ENCODE measurements at places on chromosomes 7 and 10.

GRCh38 chr7:103729026-103729425 lies 260.4 kb downstream of the RELN start:
- no peak for DNase-seq

DNA sequence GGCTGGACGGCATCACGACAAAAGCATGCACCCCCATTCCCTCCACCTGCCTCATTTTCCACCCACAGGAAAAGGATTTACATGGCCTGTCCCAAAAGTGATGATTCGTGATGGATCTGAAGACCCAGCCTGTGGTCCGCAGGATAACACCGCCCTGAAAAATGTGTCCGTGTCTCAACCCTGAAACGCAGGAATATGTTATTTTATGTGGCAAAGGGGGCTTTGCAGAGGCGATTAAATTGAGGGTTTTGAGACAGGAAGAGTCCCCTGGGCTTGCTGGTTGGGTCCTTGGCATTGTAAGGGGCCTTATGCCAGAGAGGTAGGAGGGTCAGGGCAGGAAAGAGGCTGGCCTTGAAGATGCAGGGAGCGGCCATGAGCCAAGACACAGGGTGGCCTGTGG lies 80.2 kb upstream of the PPP2R2D start:
- DNase-seq, result no peak

- no peak for DNase-seq
Observed at GRCh38 chr10:75593692-75594556, 162.5 kb downstream of the LRMDA start.

DNA sequence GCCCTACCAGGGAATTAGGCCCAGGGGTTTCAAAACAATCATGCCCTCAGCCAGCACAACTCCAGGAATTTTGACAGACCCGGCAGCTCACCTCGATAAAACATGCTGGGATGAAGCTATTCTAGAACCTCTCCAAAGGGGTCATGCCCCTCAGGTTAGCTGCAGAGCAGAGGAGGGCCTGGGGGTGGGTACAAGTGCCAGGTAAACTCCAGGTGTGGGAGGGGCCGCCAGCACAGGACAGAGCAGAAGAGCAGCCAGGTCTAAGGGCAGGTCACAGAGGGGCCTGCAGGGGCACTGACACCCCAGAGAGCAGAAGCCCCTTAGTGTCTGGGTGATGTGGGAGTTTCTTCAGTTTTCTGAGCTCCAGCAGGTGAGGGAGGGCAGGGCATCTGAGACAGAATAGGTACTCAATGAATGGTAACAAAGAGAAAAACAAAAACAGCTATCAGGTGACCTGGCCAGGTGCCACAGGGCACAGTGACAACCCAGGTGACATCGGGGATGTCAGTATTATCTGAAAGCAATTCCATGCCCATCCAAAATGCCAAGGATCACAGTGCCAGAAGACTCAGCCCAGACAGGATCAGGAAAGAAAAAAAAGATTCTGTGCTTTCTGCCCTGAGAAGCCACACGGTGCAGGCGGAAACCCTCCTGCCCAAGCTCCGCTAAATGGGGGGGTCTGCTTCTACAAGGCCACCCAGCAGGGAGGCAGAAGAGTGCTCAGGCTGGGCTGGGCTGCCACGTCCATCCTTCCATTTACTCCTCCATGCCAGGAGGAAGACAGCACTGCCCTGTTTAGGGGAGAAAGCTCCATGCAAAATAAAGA lies 104.5 kb downstream of the TNS3 start:
- DNase-seq, result no peak

DNA sequence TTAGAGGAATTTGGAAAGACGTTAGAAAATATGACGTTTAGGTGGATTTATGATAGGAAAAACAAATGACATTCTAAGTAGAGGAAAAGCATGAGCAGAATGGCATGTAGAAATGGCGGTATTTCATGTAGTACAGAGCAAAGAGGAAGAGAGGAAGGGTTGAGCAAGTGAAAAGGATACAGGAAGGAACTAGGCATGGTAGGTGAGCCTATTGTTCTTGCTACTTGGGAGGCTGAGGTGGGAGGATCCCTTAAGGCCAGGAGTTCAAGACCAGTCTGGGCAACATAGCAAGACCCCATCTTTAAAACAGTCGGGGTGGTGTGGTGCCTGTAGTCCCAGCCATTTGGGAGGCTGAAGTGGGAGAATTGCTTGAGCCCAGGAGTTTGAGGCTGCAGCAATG lies 1.2 kb downstream of the GTPBP10 start:
- no peak for DNase-seq

GRCh38 chr10:74738052-74738451 lies 88.3 kb upstream of the KAT6B start:
- DNase-seq, result no peak

DNA sequence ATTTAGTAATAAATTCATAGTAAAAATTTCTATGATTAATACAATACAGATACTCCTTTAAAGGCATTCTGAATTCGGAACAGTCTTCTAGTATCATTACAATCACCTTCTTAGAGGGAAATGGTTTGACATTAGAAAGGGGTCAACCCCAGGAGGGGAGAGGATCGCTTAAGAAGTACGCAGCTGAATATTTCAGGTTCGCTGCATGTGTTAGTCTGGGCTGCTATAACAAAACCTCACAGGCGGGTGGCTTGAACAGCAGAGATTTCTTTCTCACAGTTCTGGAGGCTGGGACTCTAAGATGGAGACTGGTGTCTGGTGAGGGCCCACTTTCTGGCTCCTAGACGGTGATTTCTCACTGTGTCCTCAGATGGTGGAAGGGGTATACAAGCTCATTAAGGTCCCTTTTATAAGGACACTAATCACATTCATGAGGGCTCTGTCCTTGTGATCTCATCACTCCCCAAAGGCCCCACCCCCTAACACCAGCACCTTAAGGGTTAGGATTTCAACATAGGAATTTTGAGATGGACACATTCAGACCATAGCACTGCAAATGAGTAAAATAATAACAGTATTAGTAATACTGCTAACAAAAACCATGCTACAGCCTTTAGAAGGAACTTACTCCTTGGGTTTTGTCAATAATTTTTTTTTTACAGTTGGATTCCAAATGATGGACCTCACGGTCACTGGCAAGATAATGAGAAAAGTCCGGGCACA lies 34.0 kb downstream of the GNA12 start:
- DNase-seq, result no peak

GRCh38 chr7:105438847-105439173 lies 50.1 kb upstream of the SRPK2 start:
- no peak for DNase-seq

- DNase-seq, result no peak
Observed at GRCh38 chr7:70557338-70557737, 574.6 kb upstream of the GALNT17 start.

DNA sequence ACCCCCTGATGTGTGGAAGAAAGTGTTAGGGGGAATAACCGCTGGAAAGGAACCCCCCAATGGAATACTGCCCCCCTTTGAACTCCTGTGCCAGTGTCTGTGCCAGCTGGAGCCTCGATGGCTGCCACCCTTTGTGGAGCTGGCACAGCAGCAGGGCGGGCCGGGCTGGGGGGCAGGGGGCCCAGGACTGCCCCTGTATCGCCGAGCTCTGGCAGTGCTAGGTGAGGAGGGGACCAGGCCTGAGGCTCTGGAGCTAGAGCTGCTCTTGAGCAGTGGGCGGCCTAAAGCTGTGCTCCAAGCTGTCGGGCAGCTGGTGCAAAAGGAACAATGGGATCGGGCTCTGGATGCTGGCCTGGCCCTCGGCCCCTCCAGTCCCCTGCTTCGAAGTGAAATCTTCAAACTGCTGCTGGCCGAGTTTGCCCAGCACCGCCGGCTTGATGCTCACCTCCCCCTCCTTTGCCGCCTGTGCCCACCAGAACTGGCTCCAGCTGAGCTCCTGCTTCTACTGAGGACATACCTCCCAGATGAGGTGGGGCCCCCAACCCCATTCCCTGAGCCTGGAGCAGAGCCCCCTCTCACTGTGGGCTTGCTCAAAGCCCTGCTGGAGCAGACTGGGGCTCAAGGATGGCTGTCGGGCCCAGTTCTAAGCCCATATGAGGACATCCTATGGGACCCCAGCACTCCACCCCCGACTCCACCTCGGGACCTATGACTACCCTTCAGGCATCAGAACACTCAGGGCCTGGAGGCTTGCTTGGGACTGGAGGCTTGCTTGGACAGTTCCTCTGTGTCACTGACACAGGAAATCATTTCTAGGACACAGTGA lies 2.2 kb downstream of the HPS6 start:
- no peak for DNase-seq

GRCh38 chr7:159065852-159066480 lies 78.7 kb downstream of the VIPR2 start:
- DNase-seq, result no peak
